ENCODE measurements at places on chromosomes 5 and 9.

GRCh38 chr5:123951582-123951977, 439.6 kb downstream of the CSNK1G3 start:
- no peak for DNase-seq

DNA sequence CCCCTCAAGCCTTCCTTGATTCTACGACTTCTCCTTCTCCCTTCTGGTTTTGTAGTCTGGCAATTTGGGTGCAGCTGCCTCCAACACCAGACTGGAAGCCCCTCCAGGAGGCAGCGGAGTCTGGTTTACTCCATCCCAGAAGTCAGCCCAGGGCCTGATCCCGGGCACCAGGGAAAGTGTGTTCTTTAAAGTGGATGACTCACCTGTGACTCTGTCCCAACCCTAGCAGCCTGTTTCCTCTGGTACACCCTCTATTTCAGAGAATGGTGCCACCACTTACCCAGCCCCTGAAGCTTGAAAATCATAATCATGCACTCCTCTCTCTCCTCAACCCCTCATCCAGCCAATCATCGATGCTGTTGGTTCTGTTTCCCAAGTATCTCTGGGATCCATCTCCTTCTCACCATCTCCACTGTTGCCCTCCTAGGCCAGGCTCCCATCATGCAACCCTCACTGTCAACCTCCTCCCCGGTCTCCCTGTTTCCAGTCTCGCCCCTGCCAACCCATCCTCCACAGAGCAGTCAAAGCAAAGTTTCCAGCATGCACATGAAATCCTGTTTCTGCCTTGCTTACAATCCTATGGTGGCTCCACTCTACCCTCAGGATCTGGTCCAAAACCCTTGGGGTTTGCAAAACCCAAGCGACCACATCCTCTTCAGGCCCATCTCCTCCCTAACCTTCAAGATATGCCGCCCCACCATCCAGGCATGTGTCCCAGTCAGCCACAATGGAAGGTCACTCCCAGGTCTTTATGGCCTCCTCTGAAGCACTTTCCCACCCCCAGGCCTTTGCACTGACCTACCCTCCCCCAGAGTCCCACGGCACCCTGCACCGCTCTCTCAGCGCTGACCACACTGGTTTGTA, 10.5 kb downstream of the LHX6 start:
- no peak for DNase-seq

GRCh38 chr5:101024299-101024698, 121.2 kb upstream of the ST8SIA4 start:
- no peak for DNase-seq

DNA sequence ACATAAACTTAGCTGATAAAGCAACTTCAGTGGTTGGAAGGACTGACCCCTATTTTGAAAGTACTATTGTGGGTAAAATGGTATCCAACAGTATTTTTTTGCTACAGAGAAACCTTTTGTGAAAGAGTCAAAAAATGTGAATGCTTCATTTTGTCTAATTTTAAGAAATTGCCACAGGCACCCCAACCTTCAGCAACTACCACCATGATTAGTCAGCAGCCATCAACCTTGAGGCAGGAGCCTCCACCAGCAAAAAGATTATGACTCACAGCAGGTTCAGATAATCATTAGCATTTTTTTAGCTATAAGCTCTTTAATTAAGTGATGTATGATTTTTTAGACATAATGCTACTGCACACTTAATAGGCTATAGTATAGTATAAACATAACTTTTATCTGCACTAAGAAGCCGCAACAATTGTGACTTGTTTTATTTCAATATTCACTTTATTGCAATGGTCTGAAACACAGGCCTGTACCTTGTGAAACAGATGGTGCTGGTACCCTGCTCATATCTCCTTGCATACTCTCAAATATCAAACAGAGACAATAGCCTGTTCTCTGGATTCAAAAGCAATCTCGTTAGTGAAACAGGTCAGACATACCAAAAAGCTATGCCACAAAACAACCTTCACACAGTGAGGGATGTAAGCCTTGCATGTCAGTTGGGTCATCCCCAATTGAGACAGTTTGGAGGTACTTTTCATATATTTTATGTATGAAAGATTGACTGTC, 261.2 kb upstream of the FAM174A start:
- no peak for DNase-seq

- DNase-seq, result no peak
Measured at GRCh38 chr9:21690561-21690960, 111.9 kb upstream of the MTAP start.

- DNase-seq, result no peak
Measured at GRCh38 chr5:120088412-120088811, 375.7 kb upstream of the PRR16 start.

GRCh38 chr5:95178046-95178651, 106.7 kb downstream of the MCTP1 start:
- DNase-seq, result no peak

- no peak for DNase-seq
Measured at GRCh38 chr5:75667586-75667985, 49.7 kb downstream of the POC5 start.

DNA sequence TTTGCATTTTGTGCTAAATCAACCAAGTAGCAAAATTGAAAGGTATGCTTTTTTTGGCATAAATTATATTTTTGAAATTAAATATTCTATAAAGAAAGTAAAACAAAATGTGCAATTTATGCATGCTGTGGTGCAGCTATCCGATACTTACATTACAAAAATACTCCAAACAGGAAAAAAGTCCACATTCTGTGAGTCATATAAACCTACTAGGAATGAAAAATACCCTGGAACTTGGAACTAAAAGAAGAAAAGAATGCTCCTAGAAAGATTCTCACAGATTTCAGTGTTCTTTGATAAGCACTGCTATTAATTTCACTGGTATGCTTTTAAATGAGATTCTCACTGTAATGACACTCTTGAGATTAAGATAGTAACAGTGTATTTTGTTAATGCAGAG, 92.6 kb downstream of the OSMR start:
- no peak for DNase-seq

DNA sequence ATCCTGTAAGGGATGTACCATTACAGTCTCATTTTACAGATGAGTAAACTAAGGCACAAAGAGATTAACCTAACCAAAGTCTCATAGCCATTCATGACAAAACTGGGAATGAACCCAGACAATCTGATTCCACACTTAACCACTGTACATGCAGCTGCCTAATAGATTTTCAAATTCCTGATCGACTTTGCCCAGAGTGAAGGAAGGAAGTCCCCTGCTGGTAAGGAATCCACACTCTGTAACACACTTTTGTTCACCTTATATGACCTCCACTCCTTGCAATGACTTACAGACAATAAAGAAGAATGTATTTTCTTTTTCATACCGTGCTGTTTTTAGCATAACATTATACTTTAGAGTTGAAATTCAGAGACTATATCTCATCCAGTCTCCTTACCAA, 31.3 kb upstream of the PLPP6 start:
- no peak for DNase-seq

DNA sequence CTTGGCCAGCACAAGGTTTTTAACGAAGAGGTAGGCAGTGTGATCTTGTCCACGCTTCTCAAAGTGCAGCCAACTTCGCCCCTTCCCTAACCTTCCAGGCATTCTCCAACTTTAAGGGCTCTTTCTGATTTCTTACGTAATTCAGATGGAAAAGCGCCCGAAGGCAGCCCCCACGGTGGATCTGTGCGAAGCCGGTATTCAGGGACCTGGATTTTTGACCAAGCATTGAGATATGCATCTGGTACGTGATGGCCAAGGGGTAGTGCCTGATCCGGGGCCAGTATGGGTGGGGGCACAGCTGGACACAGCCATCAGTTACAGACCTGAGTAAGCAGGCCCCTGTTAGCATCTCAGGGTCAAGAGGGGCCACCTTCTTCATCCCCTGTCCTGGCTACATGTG, 80.0 kb downstream of the AMBP start:
- no peak for DNase-seq
